ENCODE measurements at places on chromosomes 3 and 15. TPM values are rescaled to one million over a fixed set of nuclear protein-coding genes. Genes with fewer than 3 reads are reported as not detected.

TRPM1 gene
- 7.7 TPM for total RNA-seq

ELP6 gene
- total RNA-seq = 20.8 TPM

CNTN3 gene
- total RNA-seq = 0.59 TPM

CCR9 gene
- total RNA-seq = not detected

PATL2 gene
- total RNA-seq = 0.34 TPM

STRIT1 gene
- 0.42 TPM for total RNA-seq

TTLL13 gene
- total RNA-seq = not detected

ACVR2B gene
- total RNA-seq = 4.5 TPM

MLH1 gene
- 26.5 TPM for total RNA-seq

DAZL gene
- not detected for total RNA-seq

REC114 gene
- not detected for total RNA-seq

MAP3K13 gene
- 14.3 TPM for total RNA-seq

ATP13A4 gene
- total RNA-seq = 44.9 TPM

SLC9C1 gene
- total RNA-seq = not detected

ITIH4 gene
- 3.6 TPM for total RNA-seq

TM4SF4 gene
- total RNA-seq = not detected

CSNK1G1 gene
- 11.9 TPM for total RNA-seq

A4GNT gene
- total RNA-seq = not detected

LOXL1 gene
- total RNA-seq = 4.6 TPM

GABRB3 gene
- total RNA-seq = 1.2 TPM

CGNL1 gene
- 5.7 TPM for total RNA-seq

CHRNA5 gene
- 0.78 TPM for total RNA-seq

ABHD2 gene
- 57.3 TPM for total RNA-seq

CLDN1 gene
- total RNA-seq = 452 TPM

GCSAM gene
- 1.8 TPM for total RNA-seq

Measured in lower leg skin (tissue), 4 donors.